Cerebellar cortex (tissue), 1 donor: ENCODE measurements at places on chromosomes 6 and 20.
A peak's percentile ranks its signal among the peaks of the same experiment; 100 is the strongest.

- no peak for DNase-seq
These were observed 57.9 kb downstream of the TSHZ2 start for GRCh38 chr20:53030061-53030460.

GRCh38 chr20:23257848-23258746 is 92.5 kb upstream of the NXT1 start:
- no peak for DNase-seq

DNA sequence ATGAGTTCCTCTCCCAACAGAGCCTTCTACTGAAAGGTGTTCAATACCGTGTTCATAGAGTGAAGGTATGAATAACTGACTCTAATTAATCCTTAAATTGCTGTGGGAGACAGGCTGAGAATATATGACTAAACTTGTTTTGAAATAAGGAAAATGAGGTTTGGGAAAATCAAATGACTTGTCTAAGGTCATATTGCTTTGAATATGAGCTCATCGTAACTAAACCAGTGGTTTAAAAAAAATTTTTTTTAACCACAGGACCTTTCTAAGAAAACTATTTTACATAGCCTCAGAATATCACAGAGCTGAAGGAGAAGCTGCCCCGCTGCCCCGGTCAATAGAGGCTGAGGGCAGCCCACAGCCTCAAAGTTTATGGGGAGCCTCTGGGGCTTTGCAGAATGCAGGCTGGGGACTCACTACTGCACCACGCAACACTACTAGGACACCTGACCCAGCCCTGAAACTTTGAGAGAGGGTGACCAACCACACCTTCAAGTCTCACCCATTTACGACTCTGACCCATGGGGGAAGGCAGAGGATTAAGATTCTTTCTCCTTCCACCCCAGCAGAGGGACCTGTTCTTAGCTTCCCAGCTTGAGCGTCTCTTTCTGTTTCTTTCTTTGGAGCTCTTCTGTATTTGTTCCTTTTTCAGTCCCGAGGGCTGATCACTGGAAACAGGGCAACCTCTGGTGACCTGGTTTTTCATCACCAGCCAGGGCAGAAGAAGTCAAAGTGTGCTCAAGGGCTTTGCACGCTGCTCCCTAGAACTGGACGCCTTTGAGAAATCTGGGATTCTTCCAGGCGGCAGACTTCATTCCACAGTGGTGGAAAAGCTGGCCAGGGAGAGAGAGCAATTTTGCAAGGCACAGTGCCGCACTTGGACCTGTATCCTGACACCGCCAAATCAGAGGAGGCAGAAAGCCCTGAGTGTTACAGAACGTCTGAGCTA is 220.2 kb downstream of the ATXN1 start:
- DNase-seq = peak; percentile 20

DNA sequence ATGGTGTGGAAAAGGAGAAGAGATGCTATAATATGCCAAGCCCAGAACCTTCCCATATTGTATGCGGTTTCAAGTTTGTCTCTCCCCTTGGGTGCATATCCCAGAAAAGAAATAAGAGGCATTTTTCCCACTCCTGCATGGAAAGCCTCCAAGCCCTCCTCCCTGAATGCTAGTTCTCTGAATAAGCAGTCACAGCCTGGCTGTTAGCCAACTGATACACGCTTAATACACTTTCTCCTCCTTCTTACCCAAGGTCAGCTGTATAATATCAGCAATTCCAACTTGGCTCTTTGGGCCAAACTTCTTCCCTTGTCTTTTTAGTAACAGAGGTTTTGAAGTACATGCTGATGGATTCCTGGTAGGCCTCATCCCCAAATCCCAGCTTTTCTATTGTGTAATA is 440.1 kb downstream of the EPHA7 start:
- DNase-seq = no peak

- peak; percentile 15 for DNase-seq
These were observed 693 bp downstream of the FAM50B start for GRCh38 chr6:3849681-3850450.

- DNase-seq = no peak
These were observed 42.7 kb downstream of the RIMS1 start for GRCh38 chr6:71929047-71929446.

DNA sequence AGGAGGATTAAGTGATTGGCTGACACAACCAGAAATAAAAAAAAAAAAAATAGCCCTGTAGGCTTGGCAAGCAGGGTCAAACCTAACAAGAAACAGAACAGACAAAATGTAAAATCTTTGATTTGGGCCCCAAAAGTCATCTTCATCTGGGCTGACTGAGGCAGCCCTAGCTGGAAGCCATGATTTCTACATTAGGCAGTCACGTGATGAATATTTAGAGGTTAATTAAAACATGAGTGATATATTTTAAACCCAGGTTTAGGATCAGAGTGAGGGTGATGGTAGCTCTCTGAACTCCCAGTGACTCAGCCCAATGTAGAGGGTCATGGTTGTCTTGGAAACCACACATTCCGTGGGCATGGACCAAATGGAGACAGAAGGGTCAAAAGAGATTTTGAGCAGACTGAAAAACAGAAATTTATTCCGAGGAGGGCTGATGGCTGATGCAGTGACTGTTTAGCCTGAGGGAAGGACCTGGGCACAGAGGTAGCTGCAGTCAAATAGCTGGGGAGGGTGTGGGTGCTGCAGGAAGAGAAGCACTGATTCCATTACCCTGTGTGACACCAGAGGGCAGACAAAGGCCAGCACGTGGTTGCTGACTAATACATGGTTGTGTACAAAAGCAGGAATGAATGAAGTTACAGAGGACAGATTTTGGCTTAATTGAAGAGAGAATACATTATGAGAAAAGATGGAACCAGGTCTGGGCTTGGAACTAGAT is 573.1 kb upstream of the CHD6 start:
- DNase-seq = no peak

DNA sequence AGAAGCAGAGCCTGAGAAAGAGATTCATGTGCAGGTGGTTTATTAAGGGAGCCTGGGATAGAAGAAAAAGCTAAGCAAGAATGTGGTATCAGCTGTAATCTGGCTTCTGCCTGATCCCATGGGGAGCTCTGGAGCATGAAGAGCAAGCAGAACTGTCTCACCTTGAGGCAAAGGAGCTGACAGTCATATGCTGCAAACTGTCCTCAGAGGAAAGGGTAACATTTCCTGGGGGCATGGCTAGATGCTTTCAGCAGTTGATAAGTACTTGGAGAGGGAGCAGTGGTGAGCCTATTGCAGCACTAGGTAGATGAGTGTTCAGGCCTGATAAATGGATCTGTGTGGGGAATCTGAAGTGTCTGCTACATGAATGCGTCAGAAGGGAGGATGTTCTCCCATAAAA is 621.5 kb upstream of the BTBD3 start:
- DNase-seq = no peak

DNA sequence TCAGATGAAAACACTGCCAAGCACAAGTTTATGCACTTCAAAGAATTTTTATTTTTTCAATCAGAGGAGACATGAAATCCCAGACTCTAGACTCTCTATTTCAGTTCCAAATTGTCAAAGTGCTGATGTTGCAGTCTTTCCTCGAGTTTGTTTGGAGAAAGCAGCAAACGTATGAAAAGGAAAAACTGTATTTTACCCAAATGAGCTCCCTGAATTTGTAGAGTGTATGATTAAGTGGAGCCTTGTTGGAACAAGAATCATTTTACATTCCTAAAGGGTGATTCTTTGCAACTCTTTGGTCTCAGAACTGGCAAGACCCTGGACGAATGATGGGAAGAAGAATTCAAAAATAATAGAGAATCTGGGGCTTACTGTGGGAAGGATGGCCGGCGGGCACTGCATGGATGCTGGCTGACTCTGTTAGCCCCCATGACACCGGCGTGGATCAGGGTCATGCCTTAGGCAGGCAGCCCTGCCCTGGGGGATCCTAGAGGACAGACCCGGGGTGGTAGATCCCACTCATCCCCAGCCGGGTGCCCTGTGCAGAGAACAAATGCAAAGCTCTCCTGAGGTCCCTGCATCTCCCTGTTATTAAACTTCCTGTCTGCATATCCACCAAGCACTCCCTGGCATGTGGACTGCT is 207.4 kb downstream of the FNDC1 start:
- no peak for DNase-seq

DNA sequence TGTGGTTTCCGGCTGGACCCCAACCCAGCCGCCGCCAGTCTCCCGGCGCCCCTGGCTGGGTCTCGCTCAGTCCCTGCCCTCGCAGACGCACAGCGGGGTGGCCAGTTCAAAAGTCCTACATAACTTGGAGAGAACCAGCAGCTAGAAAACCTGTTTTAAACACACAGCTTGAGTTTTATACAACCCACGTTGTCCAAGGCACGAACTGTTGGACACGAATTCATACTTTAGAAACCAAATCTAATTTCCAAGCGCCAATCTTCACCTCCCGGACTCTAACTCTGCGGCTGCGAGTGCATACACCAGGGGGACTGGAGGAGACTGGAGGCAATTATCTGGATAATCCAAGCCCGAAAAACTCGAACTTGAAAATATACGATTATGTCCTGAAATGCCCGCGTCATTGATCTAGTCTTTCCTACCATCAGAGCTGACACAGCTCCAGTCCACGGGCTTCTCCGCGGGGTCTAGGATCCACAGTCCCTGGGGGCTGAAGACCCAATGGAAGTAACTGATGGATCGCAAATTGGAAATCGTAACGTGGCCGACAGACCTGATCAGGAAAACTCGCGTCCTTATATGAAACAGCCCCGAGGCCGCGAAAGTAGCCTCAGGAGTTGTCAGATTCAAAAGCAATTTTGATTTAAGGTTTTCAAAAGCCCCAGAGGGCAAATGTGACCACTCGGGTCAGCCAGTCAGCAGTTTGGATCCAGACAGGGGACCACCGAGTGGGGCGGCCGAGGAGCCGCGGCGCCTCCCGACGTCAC is 843 bp upstream of the HEY2 start:
- DNase-seq = peak; percentile 21

- DNase-seq = peak; percentile 73
These were observed 13.1 kb downstream of the GABRR1 start for GRCh38 chr6:89204096-89204495.

DNA sequence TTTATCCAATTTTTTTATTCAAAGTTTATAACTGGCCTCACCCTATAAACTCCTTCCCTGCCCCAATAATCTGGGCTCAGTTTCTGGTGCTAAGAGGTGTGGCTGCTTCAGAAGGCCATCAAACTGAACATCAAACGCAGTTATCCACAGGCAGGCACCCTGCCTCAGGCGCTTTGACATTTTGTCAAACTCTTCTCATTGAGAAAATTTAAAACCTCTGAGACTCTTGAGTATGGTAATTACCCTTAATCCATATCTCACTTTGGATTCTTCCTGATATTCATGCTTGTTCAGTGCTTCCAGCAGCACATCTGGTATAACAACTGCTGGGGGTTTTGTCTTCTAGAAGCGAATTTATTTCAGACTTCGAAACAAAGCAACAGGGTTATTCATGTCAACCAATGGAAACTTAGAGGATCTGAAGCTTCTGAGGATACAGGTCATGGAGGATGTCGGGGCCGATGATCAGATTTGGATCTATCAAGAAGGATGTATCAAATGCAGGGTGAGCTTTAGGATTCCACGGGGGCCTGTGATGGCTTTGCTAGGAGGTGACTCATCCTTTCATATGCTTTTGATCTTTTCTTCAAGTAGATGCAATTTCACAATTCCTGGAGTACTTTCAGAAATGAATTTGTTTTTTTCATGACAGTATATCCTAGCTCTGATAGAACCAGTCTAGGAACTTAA is 68.2 kb downstream of the RTN4IP1 start:
- DNase-seq = no peak
